ENCODE measurements at places on chromosomes 12 and 14.

DNA sequence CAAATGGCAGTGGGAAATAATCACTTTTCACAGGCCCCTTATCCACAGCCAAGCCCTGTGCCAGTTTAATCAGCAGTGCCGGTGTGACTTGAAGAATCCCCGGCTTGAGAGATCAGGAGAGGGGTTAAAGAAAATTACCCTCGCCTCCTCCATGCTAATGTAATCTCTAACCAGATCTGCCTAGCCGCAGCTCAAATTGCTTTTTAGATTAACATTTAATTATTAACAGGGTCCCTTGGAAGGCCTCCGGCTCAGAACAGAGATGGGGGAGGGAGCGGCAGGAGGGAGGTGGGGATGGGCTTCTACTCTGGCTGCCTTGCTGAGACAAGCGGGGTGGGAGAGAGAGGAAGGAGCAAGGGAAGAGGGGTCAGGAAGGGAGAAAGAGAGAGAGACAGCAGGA is 24.0 kb downstream of the FAM222A start:
- DNase-seq, result no peak

- no peak for DNase-seq
Measured at GRCh38 chr12:14962797-14963196, 1.4 kb upstream of the ARHGDIB start.

- no peak for DNase-seq
Measured at GRCh38 chr14:36755756-36756155, 94.1 kb downstream of the PAX9 start.

DNA sequence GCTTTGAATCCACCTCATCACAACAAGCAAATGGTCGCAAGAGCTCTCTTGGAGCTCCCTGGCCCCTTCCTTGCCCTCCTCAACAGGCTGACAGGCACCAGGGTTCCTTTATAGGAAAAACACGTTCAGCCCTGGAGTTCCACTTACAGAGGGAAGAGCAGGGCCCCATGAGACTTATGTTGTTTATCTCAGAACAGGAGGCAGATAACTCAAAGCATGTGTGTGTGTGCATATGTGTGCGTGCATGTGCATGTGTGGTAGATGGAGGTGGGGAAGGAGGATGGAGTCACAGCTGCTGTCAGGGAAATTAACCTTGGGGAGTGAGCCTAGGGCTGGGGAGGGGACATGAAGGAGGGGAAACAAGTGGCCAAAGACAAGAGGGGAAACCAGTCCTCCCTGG is 138.1 kb downstream of the DPF3 start:
- DNase-seq, result no peak

DNA sequence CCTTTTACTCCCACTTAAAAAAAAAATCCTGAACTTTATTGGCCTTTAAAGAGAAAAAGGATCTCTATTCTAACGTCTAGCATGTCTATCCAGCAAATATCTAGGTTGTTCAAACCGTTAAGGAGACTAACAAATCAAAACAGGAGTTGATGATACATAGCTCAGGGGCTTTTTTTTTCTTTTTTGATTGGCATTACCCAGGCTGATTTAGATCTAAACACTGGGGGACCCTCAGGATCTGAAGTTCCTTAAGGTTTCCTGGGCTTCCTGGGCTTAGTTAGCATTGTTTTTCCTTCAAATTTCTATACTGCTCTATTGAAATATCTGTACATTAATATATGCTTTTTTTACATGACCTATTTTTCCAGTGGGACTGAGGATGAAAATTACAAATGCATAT is 42.3 kb downstream of the EFCAB11 start:
- no peak for DNase-seq

- no peak for DNase-seq
Measured at GRCh38 chr14:91373591-91374254, 43.9 kb downstream of the CCDC88C start.

DNA sequence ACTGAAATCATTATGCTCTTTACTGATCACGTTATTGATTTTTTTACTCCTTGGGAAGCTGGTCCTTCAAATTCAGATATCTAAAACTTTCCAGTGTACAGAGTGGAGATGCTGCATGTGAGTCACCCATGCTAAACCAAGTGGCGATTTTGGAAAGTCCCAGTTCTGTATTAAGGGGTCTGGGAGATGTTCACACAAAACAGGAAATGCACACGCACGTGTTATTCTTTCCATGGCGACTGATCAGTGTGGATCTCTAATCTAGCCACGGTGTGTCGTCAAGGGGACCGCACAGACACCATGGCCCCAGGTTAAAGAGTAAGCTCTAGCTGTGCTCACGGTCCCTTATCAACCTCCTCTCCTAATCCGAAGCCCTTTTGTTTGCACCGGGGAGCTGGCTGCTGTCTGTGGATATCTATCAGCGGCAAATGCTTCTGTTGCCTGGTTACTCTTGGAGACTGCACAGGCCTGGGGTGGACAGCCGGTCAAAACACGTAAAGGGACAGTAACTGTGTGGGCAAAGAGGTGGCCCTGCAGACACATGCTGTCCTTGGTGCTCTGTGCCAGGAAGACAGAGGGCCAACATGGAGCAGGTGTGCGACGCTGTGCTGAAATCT is 96.6 kb downstream of the RIMBP2 start:
- no peak for DNase-seq

GRCh38 chr12:105832021-105832420 is 306.7 kb downstream of the NUAK1 start:
- DNase-seq, result no peak

GRCh38 chr14:31877255-31877798 is 199.8 kb upstream of the ARHGAP5 start:
- peak; percentile 31 for DNase-seq

- peak; percentile 4 for DNase-seq
Measured at GRCh38 chr14:91595736-91596135, 85.6 kb upstream of the PPP4R3A start.

DNA sequence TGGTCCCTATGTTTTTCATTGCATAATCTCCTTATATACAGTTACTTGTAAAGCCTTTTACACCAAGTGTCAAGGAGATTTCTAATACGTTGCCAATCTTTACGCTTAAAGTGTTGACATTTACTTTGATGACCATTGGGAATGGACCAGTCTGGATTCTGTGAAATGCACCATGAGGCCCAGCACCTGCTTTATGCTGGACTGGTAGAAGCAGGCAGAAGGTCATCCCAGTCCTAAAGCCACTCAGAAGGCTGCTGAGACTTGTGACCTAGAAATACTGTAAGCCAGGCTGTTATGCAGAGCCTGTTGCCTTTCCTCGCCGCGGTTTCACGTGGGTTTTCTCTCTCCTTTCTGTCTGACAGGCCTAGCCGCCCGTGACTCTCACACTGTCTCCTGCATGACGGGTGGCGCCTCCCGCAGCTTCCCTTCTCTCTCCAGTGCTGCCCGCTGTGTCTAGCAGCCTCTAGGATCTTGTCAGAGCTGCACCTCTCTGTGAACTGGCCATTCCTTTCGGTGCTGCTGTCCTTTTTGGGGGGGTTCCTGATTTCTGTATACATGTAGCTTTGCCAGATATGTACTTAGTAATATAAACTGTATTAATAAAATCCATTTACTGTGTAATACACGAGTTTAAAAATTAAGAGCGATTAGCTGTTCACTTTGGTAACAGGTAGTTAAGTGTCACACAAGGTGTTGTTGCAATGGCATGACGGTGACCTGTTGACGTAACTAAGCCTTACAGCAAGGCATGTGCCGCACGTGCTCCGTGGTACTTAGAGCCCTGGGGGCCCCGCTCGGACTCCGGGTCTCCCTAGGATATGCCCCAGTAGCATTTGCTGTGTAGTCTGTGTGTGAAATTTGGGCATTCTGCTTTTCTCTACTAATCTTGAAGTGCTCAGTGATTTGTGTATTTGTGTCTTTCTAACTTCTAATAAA is 29.7 kb downstream of the XRCC3 start:
- DNase-seq, result no peak

GRCh38 chr14:69708586-69709560 is 58.1 kb upstream of the SRSF5 start:
- no peak for DNase-seq

GRCh38 chr12:28699029-28699428 is 450.0 kb upstream of the FAR2 start:
- DNase-seq, result no peak

GRCh38 chr14:67943947-67944346 is 124.4 kb downstream of the RAD51B start:
- peak; percentile 91 for DNase-seq

DNA sequence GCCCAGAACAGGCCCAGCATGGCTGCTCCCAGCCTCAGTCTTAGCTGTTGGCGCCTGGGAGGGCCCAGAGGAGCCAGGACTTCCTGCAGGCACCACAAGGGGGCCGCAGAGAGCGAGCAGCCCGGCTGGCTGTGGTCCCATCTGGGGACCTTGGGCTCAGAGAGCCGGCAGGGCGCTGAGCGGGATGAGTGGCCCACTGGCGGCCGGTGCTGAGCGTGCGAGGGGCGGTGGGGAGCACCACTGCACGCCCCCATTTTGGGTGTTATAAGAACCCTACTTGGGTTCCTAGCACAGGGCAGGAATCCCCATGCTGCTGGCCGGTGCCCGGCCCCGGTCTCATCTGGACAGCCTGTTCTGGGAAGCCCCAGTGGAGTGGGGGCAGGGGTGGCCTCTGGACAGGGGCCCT is 25.9 kb upstream of the CRIP2 start:
- DNase-seq, result peak; percentile 59

DNA sequence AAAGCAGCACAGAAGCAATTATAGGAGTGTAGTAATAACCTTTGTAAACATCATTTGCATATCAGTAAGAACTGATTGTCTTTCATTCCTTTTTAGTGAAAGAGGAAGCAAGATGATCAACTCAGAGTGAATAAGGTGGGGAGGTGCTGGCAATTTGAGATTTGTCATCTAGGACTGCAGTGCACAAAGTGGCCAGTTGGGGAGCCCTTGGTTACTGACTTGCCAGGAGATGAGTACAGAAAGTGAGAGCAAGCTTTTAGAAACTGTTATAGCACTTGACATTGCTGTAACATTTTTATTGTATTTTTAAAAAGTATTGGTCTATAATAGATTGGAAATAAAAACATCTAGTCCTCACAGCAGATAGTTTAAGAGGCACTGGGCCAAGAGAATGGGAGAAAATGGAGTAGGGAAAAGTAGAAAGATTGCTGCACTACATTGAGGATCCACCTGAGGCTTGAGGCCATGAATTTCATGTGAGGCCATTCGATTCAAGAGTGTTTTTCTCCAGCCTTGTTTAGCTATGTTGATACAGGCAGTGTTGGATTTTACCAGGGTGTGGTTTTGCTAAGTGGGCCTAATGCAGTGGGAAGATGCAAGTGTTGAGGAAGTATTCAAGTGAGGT is 98.2 kb downstream of the SNAPC1 start:
- peak; percentile 37 for DNase-seq

- DNase-seq, result no peak
Measured at GRCh38 chr12:52171950-52172512, 19.8 kb downstream of the KRT80 start.

DNA sequence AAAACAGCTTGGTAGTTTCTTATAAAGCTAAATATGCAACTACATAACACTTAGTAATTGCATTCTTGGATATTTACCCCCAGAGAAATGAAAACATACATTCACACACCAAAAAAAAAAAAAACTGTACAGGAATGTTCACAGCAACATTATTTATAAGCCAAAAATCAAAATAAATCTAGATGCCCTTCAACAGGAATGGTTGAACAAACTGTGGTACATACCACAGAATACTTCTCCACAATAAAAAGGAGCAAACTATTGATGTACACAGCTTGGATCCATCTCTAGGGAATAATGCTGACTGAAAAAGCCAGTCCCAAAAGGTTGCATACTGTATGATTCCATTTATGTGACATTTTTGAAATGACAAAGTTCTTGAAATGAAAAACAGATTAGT is 62.1 kb upstream of the SLC38A4 start:
- DNase-seq, result no peak

GRCh38 chr14:74089251-74090020 is 4.7 kb downstream of the LIN52 start:
- DNase-seq, result no peak

- peak; percentile 77 for DNase-seq
Measured at GRCh38 chr12:25958428-25959070, at the start of gene RASSF8. Gene RASSF8 (plus strand): TSS chr12:25958682. CDS start chr12:26055344, 96,662 bp downstream.

DNA sequence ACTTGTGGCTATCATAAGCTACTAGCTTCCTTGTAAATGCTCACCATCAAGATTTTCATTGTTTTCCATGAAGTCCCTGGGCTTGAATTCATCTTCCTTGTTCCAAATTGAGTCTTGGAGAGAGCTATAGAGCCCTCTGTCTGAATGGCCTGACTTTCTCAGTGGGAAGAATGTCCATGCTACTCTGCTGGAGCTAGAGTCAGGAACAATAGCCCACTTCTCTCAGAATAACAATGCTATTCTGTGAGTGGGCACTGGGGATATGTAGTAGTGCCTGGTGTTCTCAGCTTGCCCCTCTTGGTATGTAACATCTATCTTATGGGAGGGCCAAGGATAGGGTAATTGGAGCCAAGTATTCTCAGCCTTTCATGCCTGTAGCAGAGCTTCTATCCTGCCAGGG is 127.6 kb upstream of the TRHDE start:
- no peak for DNase-seq

DNA sequence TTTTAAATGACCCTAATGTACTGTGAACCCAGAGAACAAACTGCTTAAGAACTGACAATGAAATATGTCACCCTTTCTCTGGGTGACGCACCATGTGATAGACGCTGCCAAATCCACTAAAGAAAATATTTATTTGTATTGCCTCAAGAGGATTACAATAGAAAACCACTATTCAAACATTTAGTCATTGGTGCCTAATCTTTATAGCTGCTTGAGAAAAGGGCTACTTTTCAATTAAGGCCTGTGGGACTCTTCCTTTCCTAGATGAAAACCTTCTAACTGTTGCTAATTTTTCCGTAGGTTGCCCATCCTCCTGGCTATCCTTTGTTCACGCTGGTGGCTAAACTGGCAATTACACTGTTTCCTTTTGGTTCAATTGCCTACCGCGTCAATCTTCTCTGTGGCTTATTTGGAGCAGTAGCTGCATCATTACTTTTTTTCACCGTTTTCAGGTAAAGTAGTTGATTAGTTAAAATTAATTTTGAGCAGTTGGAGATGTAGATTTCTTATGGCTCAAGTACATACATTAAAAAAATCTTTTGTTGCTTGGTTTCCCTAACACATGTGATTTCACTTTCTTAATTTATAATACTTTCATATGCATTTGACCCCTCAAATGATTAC is 6.0 kb downstream of the TMEM260 start:
- peak; percentile 57 for DNase-seq
